ENCODE measurements at places on chromosomes 13 and 19. TPM values are rescaled to one million over a fixed set of nuclear protein-coding genes. Genes with fewer than 3 reads are reported as not detected.

The OR10H1 gene
- not detected for total RNA-seq

The PSG5 gene
- not detected for total RNA-seq

The FZR1 gene
- total RNA-seq, result 39.5 TPM

The ZNF382 gene
- 3.5 TPM for total RNA-seq

The ATP7B gene
- 5.9 TPM for total RNA-seq

The TMC4 gene
- 45.3 TPM for total RNA-seq

The BIVM gene
- 16.9 TPM for total RNA-seq

The TTC9B gene
- total RNA-seq, result not detected

The CSNK1G2 gene
- 45.9 TPM for total RNA-seq

The ZNF528 gene
- 26.7 TPM for total RNA-seq

The CEACAM1 gene
- 24.0 TPM for total RNA-seq

The COL5A3 gene
- total RNA-seq, result 15.9 TPM

The JOSD2 gene
- total RNA-seq, result 52.0 TPM

The TBXA2R gene
- 5.3 TPM for total RNA-seq

The MKNK2 gene
- 291 TPM for total RNA-seq

The GTF2F2 gene
- total RNA-seq, result 15.5 TPM
